ENCODE measurements at places on chromosomes 1 and 21.
A peak's percentile ranks its signal among the peaks of the same experiment; 100 is the strongest.

- DNase-seq: no peak
Observed at GRCh38 chr1:212294983-212295382, 9.8 kb downstream of the PPP2R5A start.

DNA sequence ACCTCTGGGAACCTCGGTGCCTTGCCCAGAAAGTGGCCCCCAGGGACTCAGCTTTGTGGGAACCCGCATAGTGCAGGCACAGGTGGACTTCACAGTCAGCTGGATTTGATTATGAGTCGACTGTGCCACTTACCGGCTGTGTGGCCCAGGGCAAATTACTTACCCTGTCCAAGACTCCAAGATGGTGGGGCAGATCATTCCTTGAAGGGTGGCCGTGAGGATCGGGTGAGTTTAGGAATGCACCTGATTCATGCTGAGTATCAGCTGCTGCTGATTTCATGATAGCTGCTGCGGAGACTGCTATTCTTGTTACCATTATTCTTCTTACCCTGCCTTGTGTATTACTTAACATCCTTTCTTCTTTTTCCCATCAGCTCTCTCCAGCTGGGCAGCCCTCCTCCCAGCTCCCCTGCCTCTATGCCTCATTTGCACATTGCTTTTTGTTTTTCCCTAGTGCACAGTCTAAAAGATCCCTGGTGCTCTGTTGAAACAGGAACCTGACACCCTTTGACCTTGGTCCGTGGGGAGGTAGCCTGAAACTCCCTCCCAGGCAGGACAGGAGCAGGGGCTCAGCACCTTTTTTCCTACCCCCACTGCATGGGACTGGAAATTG lies 40.5 kb upstream of the FHAD1 start:
- no peak for DNase-seq

DNA sequence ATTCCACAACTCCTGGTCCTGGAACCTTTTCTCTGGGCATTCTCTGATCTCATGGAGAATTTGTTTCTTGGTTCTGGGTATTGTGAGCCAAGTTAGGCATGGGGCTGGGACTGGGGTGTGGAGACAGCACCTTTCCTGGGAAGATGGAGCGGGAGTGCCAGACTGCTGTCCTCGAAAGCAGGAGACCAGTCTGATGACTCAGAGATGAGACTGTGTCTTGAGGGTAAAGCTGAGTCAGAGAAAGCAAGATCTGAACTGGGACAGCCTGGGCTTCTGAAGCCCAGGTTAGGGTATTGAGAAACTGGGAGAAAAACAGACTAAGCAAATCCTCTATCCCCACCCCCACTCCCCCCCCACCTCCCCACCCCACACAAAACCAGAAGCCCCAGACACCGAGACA lies 2.2 kb upstream of the KANK4 start:
- DNase-seq: no peak

- no peak for DNase-seq
Observed at GRCh38 chr1:33338440-33339211, 17.7 kb upstream of the A3GALT2 start.

GRCh38 chr1:190046231-190046630 lies 431.4 kb downstream of the BRINP3 start:
- no peak for DNase-seq

GRCh38 chr1:44694863-44695478 lies 20.5 kb downstream of the ARMH1 start:
- no peak for DNase-seq

GRCh38 chr1:166974647-166975345 lies 544 bp downstream of the ILDR2 start:
- peak; percentile 40 for DNase-seq

- DNase-seq: no peak
Observed at GRCh38 chr1:240927821-240928220, 315.9 kb upstream of the GREM2 start.

- no peak for DNase-seq
Observed at GRCh38 chr1:94667818-94668217, 126.3 kb upstream of the F3 start.

DNA sequence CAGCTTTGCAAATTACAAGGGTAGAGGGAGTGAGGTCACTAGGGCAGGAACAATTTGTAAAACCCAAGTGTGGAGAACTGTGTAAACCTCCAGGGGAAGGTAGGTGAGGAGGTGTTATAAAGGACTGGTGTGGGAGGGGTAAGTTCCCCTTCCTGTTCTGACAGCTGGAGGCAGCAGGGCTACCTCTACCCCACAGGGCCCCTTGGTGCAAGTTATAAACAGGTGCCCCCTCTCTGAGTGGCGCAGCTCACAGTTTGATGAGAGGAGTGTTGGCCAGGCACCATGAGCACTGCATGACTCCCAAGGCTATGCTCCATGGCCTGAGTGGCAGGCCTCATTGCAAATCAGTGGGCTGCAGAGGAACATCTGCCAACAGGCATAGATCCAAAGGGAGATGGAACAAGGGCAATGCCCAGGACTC lies 41.0 kb downstream of the MFSD2A start:
- no peak for DNase-seq

GRCh38 chr21:39670701-39671100 lies 58.0 kb downstream of the B3GALT5 start:
- DNase-seq: no peak

GRCh38 chr1:41804176-41804575 lies 114.5 kb downstream of the HIVEP3 start:
- DNase-seq: no peak

- DNase-seq: no peak
Observed at GRCh38 chr1:146029117-146029516, 7.6 kb upstream of the HJV start.

GRCh38 chr1:39395357-39395831 lies 96.0 kb upstream of the BMP8A start:
- no peak for DNase-seq

GRCh38 chr1:109393617-109394233 lies 4.0 kb downstream of the SORT1 start:
- DNase-seq: no peak

DNA sequence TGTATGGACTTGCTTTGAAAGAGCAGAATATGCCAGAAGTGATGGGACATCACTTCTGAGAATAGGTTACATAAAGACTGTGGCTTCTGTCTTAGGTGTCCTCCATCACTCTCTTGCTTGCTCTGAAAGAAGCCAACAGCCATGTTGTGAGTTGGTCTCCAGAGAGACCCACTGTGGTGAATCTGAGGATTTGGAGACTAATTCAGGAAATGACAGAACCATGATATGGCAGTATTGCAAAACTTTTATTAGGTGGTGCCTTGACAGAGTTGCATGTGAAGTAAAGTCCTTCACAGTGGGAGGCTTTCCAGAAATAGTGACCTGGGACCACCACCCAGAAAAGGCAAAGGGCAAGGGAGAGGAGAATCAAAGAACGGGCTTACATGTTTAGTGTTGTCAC lies 628.6 kb downstream of the KCNT2 start:
- no peak for DNase-seq

DNA sequence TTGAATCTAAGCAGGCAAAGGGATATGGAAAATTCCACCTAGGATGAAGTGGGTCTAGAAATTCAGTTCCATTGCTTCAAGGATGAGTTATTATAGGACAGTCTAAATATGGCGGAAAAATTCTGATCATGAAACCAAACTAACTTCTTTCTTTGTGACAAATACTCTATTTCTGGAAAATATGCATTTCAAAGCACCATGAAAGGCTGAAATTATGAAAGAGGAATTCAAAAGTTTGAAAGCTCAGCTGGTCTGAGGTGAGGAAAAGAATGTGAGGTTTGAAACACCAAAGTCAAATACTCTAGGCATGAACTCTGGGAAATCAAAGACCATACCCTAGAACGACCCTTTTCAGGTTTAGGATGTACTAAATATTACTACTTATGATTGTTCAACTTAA lies 36.4 kb upstream of the COL11A1 start:
- DNase-seq: no peak

GRCh38 chr1:204630132-204630905 lies 55.2 kb downstream of the LRRN2 start:
- DNase-seq: no peak

DNA sequence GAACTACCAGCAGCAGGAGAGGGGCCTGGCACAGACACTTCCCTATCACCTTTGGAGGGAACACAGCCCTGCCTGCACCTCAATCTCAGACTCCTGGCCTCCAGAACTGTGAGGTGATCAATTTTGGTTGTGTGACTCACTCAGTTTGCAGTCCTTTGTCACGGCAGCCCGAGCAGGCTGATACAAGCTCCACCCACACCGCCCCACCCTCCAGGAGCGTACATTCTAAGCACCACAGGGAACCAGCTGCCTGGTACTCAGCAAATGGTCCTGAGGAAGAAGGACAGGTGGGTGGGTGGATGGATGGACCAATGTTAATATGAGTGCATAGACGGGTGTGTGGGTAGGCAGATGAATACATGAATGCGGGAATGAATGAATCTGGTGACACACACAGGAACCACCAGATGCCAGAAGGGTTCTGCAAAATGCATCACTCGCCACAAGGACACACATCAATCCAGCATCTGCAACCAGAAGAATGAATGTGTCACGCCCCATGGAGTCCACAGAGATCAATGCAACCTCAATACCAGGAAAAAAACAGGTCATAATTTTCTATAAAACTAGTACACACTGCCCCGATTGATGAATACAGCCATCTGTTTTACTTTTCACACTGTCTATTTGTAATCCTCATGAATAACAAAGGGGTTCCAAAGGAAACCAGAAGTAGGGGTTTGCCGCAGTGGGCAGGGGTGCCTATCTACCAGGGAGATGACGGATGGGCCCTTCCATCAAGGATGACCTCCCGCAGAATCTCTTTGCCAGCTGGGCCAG lies 284.5 kb downstream of the NPHP4 start:
- DNase-seq: no peak

GRCh38 chr1:247326411-247327130 lies 5.1 kb downstream of the ZNF496 start:
- DNase-seq: no peak

- DNase-seq: no peak
Observed at GRCh38 chr1:169371404-169371803, 3.4 kb downstream of the BLZF1 start.

DNA sequence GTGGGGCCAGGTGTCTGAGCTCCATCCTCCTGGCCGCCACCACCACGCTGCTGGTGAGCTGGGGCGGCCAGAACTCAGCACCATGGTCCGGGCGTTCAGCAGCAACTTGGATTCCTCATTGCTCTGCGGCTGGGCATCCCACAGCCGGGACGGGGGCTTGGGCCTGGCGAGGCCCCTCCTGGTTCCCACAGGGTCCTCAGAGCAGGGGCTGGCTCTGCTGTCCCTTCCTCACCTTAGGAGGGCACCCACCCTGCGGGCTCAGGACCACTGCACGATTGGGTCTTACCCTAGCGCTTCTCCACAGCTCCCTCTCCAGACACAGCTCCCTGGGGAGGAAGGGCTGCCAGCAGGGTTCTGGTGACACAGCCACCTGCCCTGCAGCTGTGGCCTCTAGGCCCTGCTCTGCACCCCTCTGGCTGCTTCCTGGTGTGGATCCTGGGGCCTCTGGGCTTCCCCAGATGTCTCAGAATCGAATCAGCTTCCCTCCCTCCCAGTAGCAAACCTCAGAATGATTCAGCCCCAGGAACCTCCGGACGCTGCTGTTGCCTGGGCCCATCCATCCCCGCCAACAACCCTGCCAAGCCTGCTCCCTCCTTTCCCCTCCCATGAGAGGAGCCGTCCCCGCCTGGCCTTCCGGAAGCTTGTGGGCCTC lies 25.0 kb downstream of the CRYAA start:
- no peak for DNase-seq

GRCh38 chr1:35646043-35646442 lies 4.7 kb upstream of the PSMB2 start:
- no peak for DNase-seq

GRCh38 chr1:8651236-8651890 lies 166.1 kb downstream of the RERE start:
- no peak for DNase-seq

GRCh38 chr1:171486048-171486519 lies 754 bp downstream of the PRRC2C start:
- no peak for DNase-seq

DNA sequence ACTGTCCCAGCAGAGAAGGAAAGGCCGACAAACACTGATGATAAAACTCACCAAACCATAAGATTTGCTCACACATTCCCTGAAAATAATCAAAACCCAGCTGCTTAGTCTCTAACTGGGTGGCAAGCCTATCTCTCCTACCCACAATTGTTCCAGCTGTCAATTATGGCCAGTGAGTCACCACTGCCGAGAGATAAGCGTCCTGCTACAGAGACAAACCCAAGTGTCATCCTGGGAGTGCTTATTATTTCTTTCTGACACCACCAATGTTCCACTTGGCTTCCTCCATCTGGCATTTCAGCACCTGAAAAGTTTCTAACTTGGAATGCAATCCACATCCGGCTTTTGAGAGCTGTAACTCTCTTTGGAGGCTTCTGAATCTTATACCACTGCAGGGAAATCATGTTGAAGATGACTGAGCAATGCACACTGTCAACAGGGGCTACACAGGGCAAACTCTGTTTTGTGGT lies 51.5 kb upstream of the VAV3 start:
- no peak for DNase-seq

GRCh38 chr1:50879137-50879536 lies 80.9 kb downstream of the FAF1 start:
- no peak for DNase-seq

DNA sequence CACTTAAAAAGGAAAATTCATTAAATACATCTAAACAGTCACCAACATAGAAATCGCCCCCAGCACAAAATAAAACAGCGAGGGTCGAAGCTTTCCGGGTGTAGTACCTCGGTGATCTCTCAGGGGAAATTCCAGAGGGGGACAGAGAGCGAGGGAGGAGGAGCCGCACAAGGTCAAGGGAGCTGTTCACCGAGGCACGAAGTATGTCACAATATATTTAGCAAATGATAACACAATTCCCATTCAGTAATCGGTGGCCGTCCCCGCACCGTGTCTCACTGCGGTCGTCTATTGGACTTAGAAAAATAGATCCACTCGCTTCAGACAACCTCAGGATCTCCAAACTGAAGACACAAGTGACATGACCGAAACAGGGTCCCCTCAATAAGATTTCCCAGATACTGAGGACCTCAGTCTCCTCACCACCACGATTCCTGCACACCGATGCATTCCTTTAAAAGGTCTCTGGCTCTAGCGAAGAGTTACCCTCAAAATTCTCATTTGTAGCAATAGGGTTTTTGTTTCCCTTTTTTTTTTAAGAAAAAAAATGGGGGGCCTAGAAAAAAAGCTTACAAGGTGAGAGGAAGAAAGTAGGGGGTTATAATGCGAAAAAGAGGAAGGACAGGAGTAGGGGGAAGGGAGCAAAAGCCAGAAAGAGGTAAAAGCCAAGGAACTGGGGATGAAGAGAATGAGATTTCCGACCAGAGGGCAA lies 1.1 kb downstream of the LPGAT1 start:
- peak; percentile 17 for DNase-seq

GRCh38 chr1:201089596-201089995 lies 22.6 kb downstream of the CACNA1S start:
- DNase-seq: no peak

GRCh38 chr1:183968386-183968785 lies 69.1 kb downstream of the COLGALT2 start:
- DNase-seq: peak; percentile 27

- no peak for DNase-seq
Observed at GRCh38 chr1:93681989-93682412, 364 bp upstream of the BCAR3 start.

GRCh38 chr1:61852670-61853015 lies 110.4 kb downstream of the PATJ start:
- DNase-seq: no peak

- no peak for DNase-seq
Observed at GRCh38 chr1:236273358-236273757, 8.4 kb downstream of the ERO1B start.

- peak; percentile 45 for DNase-seq
Observed at GRCh38 chr1:61183471-61184039, 101.2 kb downstream of the NFIA start.

- no peak for DNase-seq
Observed at GRCh38 chr1:244192325-244192724, 141.2 kb downstream of the ZBTB18 start.

- no peak for DNase-seq
Observed at GRCh38 chr1:166855558-166855957, 16.3 kb downstream of the POGK start.
